IMR-90 (cell line): ENCODE measurements at places on chromosomes 1 and 21. TPM values are rescaled to one million over a fixed set of nuclear protein-coding genes. Genes with fewer than 3 reads are reported as not detected.

- no peak overlapping the region for H3K4me3 ChIP-seq
- peak overlapping the region; percentile 59; the same call in 1 of the 2 replicates for H3K27ac ChIP-seq
- no peaks in the 10 kb centered on the region for H3K36me3 ChIP-seq
- no peaks in the 10 kb centered on the region for H3K27me3 ChIP-seq
Observed at GRCh38 chr1:41713557-41714327, 205.0 kb downstream of the HIVEP3 start.

GRCh38 chr1:51343624-51344023 lies 13.3 kb upstream of the TTC39A start:
- H3K4me1 ChIP-seq: no peaks in the 10 kb centered on the region; the same call in 1 of the 2 replicates
- H3K4me3 ChIP-seq: no peak overlapping the region
- no peaks in the 10 kb centered on the region for H3K36me3 ChIP-seq
- no peak overlapping the region for H3K27ac ChIP-seq
- DNase-seq: no peak

DNA sequence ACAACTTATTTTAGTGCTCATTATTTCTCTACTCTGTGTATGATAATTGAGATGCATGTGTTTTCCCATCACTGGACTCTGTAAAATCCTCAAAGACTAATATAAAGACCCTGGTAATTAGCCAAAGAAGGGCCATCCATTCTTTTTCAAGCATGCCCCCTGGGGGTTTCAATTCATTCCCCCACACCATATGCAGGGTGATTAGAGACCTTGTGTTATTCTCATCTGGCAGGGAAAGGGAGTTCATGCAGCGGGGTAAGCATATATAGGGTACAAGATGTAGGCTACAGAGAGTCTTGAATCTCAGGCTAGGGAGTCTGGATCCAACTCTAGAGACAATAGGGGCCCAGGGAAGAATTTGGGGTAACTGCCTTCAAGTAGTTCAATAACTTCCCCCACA lies 166.5 kb downstream of the TNR start:
- H3K36me3 ChIP-seq: no peaks in the 10 kb centered on the region
- DNase-seq: no peak
- no peaks in the 10 kb centered on the region for H3K27me3 ChIP-seq
- no peaks in the 10 kb centered on the region for H3K4me1 ChIP-seq

DNA sequence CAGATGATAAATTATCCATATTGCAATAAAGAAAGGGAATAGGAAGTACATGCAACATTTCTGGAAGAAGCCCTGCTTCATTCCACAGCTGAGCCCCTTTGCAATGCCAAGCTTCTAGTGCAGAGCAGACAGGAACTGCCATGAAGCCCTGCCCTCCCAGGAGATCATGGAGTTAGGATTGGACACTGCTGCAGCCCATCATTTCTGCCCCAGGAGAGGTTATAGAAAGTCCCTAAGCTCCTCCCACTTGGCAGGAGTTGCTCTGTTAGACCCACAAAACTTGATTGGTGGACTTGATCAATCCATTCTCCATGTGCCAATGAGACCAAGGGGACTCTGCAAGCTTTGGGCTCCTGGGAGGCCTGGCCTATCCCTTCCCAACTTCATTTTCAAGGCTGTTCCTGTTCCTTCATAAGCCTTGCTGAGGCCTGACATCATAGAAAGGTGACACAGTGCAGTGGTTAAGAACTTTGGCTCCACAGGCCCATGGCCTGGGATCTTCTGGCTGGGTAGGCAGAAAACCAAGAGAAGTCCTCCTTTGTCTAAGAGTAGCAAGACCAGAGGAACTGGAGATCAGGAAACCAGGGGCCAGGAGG lies 1.3 kb upstream of the LAPTM5 start:
- DNase-seq: no peak
- peaks cover 3% of the 10 kb centered on the region; the same call in 1 of the 2 replicates for H3K27me3 ChIP-seq
- H3K4me3 ChIP-seq: no peak overlapping the region
- peaks cover 14% of the 10 kb centered on the region for H3K4me1 ChIP-seq
- H3K27ac ChIP-seq: no peak overlapping the region

DNA sequence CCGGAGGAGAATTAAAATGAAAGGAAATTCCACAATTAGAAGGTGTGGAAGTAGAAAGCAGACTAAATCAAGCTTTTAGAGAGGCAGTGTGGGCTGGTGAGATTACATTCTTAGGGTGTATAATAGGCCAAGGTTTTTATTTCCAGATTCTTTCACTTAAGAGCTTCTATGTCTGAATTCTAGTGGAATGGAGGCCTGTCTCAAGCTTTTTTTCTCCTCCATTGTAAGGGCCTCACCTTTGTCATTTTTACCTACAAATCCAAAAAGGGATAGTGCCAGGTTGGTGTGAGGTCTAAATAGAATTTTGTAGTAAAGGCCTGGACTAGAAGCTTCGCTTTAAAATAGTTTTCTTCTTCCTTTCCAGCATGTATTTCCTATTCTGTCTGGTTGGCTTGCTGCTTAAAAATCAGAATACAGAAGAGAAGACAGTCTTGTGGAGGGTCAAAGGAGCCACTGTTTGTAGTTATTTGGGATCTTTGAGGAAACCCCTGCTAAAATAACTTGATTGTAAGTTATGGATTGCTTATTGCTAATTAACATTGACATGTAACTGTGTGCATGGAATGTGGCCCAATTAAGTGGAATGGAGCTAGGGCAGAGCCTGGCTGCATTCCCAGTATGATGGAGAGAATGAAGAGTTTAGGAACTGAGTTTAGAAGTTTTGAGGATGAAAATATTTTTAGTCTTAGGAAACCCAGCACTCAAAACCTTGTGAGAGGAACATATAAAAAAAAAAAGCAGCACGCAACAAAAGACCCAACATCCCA lies 162.5 kb upstream of the B3GALT2 start:
- no peak overlapping the region for H3K27ac ChIP-seq
- no peak overlapping the region for H3K4me3 ChIP-seq
- peaks cover 6% of the 10 kb centered on the region; the same call in 1 of the 2 replicates for H3K4me1 ChIP-seq

DNA sequence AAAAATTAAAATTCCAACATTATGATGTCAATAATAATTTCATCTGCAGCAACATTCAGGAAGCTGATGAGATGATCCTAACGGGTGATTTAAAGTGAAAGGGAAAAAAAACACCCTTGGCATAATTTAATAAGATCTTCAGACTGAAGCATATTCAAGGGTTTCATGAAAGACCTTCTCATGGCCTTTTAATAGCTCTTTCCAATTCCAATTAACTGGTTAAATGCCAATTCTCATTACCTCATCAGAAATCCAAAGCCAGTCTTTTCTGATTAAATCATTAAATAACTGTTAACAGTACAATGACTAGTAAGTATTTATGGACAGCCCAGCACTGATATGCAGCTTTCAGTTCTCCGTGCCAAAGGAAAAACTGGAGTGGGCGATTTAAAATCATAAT lies 407.5 kb downstream of the SMYD3 start:
- no peaks in the 10 kb centered on the region for H3K36me3 ChIP-seq
- no peaks in the 10 kb centered on the region for H3K4me1 ChIP-seq
- H3K27ac ChIP-seq: no peak overlapping the region
- no peaks in the 10 kb centered on the region for H3K27me3 ChIP-seq
- DNase-seq: no peak

DNA sequence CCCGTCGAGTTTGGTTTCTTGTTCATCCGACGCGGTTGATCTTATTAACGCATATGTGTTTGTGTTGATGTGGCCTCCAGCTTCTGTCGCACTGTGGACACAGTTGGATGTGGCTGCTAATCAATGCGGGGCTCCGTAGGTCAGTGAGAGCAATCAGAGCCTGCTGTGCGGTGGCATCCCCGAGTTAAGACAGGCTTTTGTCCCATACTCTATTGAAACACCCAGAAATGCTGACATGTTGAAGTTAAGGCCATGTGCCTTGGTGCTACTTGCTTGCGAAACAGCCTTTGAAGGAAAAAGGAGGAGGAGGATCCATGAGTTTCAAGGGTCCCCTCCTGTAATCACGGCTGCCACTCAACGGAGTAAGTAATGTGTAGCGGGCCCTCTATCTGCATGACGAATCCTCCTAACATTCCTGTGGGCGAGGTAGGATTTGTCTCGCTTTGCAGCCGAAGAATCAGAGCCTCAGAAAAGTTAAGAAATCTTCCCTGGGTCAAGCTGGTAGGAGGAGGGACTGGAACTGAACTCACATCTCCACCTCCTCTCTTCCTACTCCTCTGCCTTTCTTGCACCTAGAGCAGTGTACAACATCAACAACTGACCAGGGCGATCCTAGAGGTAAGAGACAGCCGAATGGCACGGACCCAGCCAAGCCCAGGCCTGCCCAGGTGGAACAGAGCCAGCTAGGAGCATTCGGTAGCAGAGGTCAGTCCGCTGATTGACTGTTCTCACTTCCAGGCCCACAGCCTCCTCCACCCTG lies 19.5 kb downstream of the PDE9A start:
- H3K36me3 ChIP-seq: no peaks in the 10 kb centered on the region
- H3K4me1 ChIP-seq: peaks cover 2% of the 10 kb centered on the region; the same call in 1 of the 2 replicates
- no peak overlapping the region for H3K4me3 ChIP-seq
- H3K27ac ChIP-seq: no peak overlapping the region
- peak; percentile 29 for DNase-seq

GRCh38 chr1:28898405-28898881 lies 15.9 kb upstream of the EPB41 start:
- H3K4me3 ChIP-seq: no peak overlapping the region
- no peaks in the 10 kb centered on the region; the same call in 1 of the 2 replicates for H3K4me1 ChIP-seq
- H3K27ac ChIP-seq: no peak overlapping the region

DNA sequence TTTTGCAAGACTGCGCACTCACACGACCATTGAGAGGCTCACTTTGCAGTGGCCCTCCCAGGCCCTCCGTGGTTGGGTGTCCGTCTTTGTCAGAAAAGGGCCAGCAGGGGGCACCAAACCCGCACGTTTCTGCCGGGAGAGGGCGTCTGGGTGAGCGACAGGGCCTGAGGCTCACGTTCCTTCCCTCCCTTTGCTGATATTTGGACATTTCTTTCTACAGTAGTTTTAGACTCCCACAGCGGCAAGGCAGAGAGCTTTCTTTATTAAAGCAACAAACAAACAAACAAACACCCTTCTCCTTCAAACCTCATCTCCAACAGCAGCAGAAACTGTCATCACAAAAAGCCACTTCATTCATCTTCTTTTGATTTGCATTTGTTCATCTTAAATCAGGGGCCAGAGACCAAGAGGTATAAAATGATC lies 79.2 kb upstream of the WDR26 start:
- H3K36me3 ChIP-seq: no peaks in the 10 kb centered on the region
- H3K27me3 ChIP-seq: no peaks in the 10 kb centered on the region
- H3K27ac ChIP-seq: no peak overlapping the region
- peaks cover 15% of the 10 kb centered on the region for H3K4me1 ChIP-seq

- no peak overlapping the region for H3K27ac ChIP-seq
- peaks cover 12% of the 10 kb centered on the region for H3K4me1 ChIP-seq
- H3K36me3 ChIP-seq: no peaks in the 10 kb centered on the region
- no peak overlapping the region for H3K4me3 ChIP-seq
- DNase-seq: no peak
- H3K27me3 ChIP-seq: no peaks in the 10 kb centered on the region
Observed at GRCh38 chr1:84724128-84724860, 34.0 kb upstream of the SSX2IP start.

- no peak overlapping the region for H3K4me3 ChIP-seq
- peaks cover 2% of the 10 kb centered on the region for H3K27me3 ChIP-seq
- H3K4me1 ChIP-seq: no peaks in the 10 kb centered on the region
- no peak for DNase-seq
- no peaks in the 10 kb centered on the region for H3K36me3 ChIP-seq
Observed at GRCh38 chr1:116309090-116309870, 63.8 kb upstream of the ATP1A1 start.

GRCh38 chr1:209305221-209305954 lies 278.1 kb upstream of the CAMK1G start:
- H3K4me1 ChIP-seq: no peaks in the 10 kb centered on the region
- DNase-seq: no peak
- no peaks in the 10 kb centered on the region for H3K36me3 ChIP-seq
- no peak overlapping the region for H3K4me3 ChIP-seq
- peaks cover 1% of the 10 kb centered on the region; the same call in 1 of the 2 replicates for H3K27me3 ChIP-seq

DNA sequence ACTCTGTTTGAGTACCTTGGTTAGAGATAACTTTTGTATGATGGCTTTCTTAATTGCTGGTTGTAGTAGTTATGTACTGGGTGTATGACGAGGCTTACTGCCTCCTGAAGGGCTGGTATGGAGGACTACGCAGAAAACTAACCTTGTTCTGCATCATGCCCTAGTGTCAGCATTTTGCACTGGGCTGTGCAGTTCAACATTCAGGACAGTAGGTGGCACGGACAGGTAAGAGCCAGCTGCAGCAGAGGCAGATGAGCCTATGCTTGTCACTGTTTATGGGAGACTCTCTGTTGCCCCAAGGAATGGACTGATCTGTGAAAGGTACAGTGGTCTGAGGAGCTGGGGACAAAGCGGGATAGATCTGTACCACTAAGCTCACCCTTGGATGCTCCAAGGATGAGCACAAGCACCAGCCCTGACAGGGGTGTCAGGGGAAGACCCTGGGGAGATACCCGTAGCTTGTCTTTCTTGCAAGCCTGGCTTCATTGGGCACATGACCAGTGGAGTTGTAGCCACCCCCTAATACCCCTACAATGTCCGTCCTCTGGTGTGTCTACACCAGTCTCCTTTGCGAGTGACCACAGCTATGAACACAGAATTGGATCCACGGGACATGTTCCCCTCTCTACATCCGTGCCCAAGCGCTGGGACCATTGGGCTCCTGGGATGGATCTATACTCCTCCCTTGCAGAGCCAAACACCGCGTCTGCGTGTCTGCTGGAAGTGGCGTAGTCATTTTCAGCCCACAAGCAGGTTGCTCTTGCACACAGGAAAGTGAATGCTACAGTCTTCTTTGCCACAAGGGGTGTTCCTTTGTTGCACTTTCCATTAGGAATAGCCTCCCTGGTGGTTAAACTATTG lies 51.1 kb upstream of the CFHR3 start:
- no peaks in the 10 kb centered on the region for H3K36me3 ChIP-seq
- no peaks in the 10 kb centered on the region for H3K4me1 ChIP-seq
- no peak overlapping the region for H3K27ac ChIP-seq

DNA sequence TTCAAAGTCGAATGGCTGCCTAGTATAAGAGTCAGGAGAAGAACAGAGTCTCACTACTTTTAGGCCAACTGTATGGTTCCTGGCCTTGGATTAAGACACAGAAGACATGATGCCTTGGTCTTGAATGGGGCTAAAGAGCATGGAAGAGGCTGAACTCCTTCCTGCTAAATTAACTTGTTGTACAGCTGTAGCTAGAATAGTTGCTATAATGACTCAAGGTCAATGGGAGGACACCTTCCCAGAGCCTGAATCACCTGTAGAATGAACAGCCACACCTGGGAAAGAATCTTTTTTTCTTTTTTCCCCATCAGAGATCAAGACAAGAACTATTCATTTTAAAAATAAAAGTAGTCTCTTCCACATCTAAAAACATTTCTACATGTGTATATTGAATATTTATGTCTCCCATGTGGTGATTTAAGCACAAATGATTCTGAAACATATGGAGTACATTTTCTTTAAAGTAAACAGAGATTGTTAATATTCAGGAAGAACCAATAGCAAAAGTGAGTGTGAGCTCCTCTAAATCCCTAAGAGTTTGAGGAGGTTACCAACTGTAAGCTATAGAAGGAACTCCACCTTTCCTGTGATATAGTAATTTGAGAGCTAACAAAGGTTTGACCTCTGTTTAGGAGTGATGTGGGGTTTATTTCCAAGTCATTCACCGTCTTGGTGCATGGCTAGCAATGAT lies 191.3 kb downstream of the TGFB2 start:
- peaks cover 8% of the 10 kb centered on the region for H3K4me1 ChIP-seq
- no peak overlapping the region for H3K27ac ChIP-seq
- H3K27me3 ChIP-seq: no peaks in the 10 kb centered on the region
- H3K36me3 ChIP-seq: no peaks in the 10 kb centered on the region
- DNase-seq: peak; percentile 18

The DMRTA2 gene
- not detected in 2 replicates for total RNA-seq

The PCBP3 gene
- 2.5 and 2.9 TPM in 2 replicates for total RNA-seq

The FAM89A gene
- 6.8 and 7.5 TPM in 2 replicates for total RNA-seq

The CNR2 gene
- not detected in 2 replicates for total RNA-seq

The UBXN10 gene
- not detected in 2 replicates for total RNA-seq

The KRTAP11-1 gene
- total RNA-seq: not detected in 2 replicates
